ENCODE measurements at places on chromosomes 4 and X.

GRCh38 chr4:24517676-24518075, 66.7 kb downstream of the DHX15 start:
- no peak for DNase-seq

DNA sequence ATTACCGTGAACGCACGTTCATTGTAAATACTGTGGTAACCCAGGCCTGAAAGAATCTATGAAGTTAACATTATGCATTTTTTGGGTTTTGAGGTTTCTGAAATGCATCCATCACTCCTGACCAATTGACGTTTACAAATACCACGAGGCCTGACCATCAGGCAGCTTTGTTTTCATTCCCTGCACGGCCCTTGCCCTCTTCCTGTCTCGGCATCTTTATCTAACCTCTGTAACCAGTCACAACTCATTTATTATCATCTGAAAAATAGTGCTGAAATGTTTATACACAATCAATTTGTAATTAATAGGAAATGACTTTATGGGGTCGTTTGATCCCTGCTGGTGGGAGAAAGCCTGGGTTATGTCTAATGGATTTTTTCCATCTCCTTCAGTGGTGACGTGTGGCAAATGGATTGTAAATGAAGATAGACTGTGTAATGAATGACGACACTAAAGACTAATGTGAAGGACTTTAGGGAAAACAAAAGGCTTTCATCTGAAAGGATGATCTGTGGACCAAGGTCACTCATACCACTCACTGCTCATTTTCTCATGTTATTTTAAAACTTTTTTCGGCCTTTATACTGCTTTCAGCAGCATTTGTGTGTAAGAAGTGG, 102.7 kb upstream of the SORBS2 start:
- no peak for DNase-seq

DNA sequence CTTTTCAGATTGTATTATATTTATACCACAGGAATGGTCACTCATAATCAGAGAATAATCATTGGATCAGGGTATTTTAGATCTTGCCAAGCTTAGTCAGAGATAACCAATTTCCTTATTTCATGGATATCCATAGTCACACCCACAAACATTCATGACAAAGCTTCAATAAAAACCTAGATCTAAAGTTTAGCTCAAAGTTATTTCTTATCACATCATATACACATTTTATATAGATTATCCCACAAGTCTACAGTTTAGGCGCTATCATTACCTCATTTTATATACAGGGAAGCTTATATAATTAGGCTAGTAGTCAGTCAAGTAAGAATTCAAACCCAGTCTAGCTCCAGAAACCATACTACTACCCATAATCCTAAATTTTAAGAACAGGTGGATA, 82.3 kb downstream of the SLC10A7 start:
- DNase-seq: no peak

DNA sequence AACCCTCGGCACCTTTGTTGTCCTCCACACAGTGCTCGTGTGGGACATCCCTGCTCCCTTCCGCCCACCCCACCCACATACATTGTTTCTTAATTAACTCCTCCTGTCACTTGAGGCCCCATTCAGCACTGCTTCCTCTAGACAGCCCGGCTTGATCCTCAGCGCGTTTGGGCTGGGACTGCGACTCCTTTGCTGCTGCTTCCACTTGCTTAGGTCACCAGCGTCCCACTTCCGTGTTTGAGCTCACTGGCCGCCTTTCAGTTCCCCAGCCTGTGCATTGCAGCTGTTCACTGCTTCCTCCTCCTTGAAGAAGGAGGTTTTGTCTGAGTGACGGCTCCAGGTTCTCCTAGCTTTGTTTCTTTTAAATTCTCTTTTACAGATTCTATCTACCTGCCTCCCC, 16.1 kb downstream of the RNF4 start:
- DNase-seq: peak; percentile 39

DNA sequence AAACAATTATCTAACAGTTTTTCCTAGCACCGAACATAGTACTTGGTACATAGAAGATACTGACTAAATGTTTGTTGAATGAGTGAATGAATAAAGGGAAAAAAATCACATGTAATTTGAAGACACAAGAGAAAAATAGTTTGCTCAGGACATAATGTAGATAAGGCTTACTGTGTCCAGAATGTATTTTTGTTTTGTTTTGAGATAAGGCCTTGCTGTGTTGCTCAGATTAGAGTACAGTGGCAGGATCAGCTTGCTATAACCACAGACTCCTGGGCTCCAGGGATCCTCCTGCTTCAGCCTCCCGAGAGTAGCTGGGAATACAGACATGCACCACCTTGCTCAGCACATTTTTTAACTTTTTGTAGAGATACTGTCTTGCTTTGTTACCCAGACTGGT, 6.5 kb downstream of the FAM199X start:
- no peak for DNase-seq

GRCh38 chr4:146053891-146054290, 115.3 kb upstream of the ZNF827 start:
- no peak for DNase-seq

- DNase-seq: no peak
Observed at GRCh38 chr4:2746891-2747695, 9.0 kb downstream of the TNIP2 start.

DNA sequence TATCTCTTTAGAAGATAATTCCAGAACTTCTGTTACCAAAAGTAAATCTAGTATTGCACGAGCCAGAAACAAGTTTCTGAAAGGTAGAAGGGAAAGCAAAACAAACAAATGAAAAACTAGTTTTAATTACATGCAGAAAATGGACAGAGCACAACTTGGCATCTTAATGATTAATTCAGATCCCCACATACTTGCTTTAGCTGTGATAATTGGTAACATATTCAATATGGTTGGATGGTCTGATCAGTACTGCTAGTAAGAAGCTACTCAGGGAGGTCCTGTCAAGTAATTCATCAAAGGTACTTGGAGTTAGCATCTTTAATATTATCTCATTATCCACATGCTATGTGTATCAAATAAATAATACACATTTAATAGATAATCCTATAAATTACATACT, 204.3 kb downstream of the TRAM1L1 start:
- DNase-seq: no peak

DNA sequence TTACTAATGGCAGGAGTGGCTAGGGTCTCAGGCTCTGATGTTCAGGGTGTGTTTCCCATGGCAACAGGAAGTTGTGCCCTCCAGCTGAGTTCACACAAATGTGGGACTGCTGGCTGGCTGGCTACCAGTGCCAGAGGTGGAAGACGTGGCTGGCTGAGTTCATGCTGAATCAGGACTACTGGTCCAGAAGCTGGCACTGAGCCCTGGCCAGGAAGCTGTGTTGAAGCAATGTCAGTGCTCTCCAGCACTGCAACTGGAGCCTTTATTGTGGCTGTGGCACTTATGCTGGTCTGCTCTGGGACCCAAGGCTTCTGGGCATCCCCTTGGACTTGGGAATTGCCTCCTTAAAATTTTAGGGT, 42.0 kb upstream of the ZXDA start:
- DNase-seq: no peak

GRCh38 chr4:76697129-76697803, 200.7 kb downstream of the SOWAHB start:
- no peak for DNase-seq

GRCh38 chr4:47615385-47615784, 130.3 kb downstream of the ATP10D start:
- DNase-seq: no peak

DNA sequence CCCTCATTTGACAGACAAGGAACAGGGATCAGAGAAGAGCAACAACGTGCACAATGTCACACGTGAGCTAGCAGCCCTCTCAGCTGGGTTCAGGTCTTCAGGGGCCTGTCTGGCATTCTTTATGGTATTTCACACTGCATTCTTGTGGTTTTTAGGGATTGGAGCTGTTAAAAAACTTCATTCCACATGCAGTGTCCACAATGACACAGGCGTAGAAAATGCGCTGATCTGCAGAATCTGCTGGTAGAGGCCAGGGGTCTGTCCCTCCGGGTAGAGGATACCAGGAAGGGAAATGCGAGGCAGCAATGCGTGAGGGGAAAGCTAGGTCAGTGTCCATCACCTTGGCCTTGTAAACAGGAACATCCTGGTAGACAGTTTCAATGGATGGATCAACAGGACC, 36.6 kb downstream of the MAP7D3 start:
- no peak for DNase-seq
